ENCODE measurements at places on chromosomes 2 and 18.

- peak; percentile 9 for DNase-seq
Observed at GRCh38 chr2:204109681-204110080, 173.1 kb downstream of the ICOS start.

GRCh38 chr2:84388133-84388532 is 70.9 kb downstream of the SUCLG1 start:
- DNase-seq, result no peak

DNA sequence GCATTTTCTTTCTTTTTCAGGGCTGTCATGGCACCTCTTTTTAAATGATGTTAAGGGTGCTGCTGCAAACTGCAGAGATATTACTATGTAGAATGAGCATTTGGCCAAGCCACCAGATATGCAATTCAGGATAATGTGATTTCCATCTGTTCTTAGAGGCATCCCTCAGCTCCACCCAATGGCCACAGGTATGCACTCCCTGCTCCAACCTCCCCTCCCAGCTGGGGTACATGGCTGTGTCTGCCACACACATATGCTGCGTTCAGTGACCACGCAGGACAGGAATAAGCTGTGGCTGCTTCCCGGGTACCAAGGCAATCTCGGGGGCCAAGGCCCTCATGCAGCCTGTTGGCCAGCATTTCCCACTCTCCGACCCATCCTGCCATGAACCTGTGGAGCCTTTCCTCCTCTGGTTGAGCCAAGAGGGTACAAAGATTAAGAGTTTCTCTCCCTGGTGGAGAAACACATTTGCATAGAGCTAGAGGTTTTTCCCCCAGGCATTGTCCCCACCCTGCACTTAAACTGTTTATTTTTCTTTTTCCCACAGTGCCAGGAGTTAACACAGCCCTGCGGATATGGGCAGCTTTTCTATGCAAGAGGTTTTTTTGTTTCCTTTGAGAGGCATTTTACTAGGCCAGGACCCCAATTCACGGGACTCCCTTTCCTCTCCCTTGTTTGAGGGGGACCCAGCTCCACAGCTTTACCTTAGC is 147.0 kb downstream of the GCA start:
- no peak for DNase-seq

GRCh38 chr18:8140841-8141501 is 468.3 kb upstream of the RAB12 start:
- DNase-seq, result no peak

DNA sequence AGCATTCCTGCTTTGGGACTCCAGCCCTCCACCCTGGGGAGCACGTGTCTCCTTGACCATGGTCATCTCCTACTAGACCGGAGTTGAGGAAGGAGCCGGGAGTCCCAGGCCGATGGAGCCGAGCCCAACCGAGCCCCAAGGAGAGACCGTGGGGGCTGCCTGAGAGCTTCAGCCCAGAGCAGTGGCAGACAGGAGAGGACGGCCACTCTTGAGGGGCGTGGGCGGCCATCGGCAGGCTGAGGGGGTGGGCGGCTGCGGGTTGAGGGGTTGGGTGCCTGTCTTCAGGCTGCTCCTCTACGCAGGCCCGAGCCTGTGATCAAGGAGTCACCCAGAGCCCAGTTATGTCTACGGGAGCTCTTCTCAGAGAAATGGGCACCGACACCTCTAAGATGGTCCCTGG is 158.7 kb downstream of the PXDN start:
- DNase-seq, result no peak

DNA sequence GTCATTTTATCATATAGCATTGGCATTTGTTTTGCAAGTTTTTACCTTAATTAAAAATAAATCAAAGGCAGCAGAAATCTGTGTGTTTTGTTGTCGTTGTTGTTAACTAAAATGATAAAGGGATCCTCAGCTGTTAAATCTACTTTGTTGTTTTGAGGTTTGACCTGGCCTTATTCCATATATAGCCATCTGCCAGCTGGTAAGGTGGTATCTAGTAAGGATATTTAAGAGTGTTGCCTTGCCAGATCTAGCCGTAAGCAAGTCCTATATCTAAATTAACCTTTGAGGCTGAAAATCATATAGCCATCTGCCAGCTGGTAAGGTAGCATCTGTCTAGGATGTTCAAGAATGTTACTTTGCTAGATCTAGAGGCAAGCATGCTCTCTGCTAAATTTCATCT is 56.6 kb downstream of the BMPR2 start:
- no peak for DNase-seq

All from HEK293T (cell line).